Activated CD8-positive, alpha-beta memory T cell treated with anti-CD3 and anti-CD28 coated beads for 1 hour (primary cell): ENCODE measurements at places on chromosomes 16 and 17.

DNA sequence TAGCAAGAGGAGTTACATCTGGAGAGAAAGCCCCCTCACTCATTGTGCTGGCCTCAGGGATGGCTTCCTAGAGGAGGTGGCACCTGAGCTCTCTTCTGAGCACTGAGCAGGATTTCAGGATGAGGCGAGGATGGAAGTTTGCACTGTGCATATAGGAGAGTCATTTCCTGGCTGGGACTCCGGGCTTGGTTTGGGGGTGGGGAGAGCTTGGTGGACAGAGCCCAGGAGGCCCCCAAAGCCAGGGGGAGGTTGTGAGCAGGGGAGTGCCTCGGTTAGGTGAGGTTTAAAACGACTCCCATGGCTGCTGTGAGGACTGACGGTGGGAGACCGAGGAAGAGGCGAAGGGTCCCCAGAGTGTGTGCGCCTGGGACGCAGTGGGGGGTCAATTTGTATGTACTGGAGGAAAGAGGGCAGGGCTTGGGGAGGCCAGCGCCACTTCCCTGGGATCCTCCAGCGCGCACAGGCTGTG lies 1.2 kb downstream of the CAMKK1 start:
- no peak for DNase-seq

- DNase-seq: no peak
Observed at GRCh38 chr17:44848257-44848795, 643 bp downstream of the HIGD1B start.

DNA sequence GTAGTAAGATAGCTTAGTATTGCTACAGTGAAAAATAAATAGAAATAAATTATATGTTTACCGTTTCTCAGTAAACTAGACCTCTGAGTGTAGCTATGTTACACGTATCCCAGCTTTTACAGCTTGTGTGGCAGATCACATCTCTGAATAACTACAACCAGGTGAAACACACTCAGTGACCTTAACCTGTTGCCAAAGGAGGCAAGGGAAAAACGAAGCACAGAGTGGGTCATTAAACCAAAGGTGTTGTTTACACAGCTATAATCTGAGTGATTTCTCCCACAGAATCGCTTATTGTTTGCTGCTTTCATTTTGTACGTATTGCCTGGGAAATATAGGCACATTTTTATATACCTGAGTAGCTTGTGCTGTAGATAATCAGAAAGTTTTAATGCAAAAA lies 688.2 kb upstream of the KIF2B start:
- DNase-seq: no peak

GRCh38 chr16:77424871-77425604 lies 9.8 kb downstream of the ADAMTS18 start:
- DNase-seq: no peak

- no peak for DNase-seq
Observed at GRCh38 chr16:8908810-8909468, 26.8 kb downstream of the LITAFD start.
